ENCODE measurements at places on chromosomes 2 and 18. TPM values are rescaled to one million over a fixed set of nuclear protein-coding genes. Genes with fewer than 3 reads are reported as not detected.

GLI2 gene
- total RNA-seq, result 1.8 TPM

STARD6 gene
- total RNA-seq, result not detected

LBX2 gene
- total RNA-seq, result 0.51 TPM

FHOD3 gene
- total RNA-seq, result 311 TPM

SLC25A12 gene
- 91.2 TPM for total RNA-seq

CAPN14 gene
- total RNA-seq, result 0.16 TPM

AUP1 gene
- 50.0 TPM for total RNA-seq

NFATC1 gene
- total RNA-seq, result 16.4 TPM

KIF3C gene
- total RNA-seq, result 5.5 TPM

TSGA10 gene
- 1.6 TPM for total RNA-seq

RAB17 gene
- total RNA-seq, result 3.5 TPM

HAAO gene
- total RNA-seq, result 2.5 TPM

CHAC2 gene
- 1.4 TPM for total RNA-seq

RNF149 gene
- total RNA-seq, result 22.1 TPM

ADI1 gene
- 135 TPM for total RNA-seq

MYCN gene
- 0.43 TPM for total RNA-seq

CREG2 gene
- total RNA-seq, result 0.81 TPM

IHH gene
- total RNA-seq, result not detected

AKAIN1 gene
- not detected for total RNA-seq

DSG2 gene
- 34.4 TPM for total RNA-seq

PFN4 gene
- total RNA-seq, result 1.0 TPM
